ENCODE measurements at places on chromosomes 3 and 15.

DNA sequence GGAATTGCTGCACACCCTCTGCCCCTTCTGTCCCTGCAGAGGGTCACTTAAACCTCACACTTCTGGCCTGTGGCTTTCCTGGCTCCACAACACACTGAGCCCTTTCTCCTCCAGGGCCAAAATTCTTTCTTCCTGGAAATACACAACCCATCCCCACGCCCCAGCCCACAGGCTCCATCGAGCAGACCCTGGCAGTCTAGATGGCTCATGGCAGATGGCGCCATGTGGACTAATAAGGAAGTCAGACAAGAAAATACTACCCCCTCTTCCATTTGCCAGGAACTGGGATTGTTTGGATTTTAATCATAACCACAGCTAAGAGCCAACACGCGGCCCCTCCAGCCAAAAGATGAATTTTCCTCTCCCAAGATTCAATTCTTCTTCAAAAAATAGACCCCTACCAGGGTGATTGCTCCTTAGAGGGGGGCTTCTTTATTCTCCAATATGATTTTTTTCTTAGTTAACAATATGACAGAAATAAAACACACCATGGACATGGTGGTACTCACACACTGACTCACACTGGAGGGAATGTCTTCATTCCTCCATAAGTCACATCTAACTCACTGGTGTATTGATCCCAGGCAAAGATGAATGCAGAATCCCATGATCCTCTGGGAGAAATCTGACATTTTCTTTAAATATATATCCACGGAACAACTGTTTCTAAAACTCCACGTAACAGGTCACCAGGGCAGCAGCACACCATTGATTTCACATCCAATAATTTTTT lies 111.5 kb downstream of the NTRK3 start:
- no peak for DNase-seq

DNA sequence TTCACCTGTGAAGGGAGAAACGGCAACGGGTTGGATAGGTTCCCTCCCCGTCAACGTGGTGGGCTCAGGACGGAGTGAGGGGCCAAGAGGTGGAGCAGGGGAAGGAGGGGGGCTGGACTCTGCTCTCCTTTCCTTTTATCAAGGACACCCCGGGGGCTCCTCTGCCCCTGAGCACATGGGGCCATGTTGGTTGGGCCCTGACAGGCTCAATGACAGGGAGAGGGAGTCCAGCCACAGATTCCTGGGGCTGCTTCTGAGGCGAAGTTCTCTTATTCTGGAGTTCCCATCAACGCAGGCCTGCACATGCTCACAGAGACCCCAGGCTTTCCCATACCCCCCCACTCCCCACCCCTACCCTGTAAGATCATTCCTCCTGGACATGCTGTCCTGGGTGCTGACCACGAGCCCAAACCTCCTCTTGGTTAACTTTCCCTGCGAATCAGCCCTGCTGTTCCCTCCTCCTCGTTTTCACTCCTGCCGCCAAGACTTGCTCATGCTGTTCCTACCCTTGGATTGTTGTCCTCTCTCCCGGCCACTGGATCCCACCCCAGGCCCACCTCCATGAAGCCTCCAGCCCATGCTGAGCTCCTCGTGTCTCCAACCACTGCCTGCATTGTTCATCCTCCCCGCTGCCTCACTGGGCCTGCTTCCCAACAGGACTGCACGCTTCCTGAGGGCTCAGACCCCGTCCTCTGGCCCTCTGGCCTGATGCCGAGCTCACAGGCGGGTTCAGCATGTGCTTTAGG lies 61.2 kb downstream of the SENP2 start:
- DNase-seq = no peak

DNA sequence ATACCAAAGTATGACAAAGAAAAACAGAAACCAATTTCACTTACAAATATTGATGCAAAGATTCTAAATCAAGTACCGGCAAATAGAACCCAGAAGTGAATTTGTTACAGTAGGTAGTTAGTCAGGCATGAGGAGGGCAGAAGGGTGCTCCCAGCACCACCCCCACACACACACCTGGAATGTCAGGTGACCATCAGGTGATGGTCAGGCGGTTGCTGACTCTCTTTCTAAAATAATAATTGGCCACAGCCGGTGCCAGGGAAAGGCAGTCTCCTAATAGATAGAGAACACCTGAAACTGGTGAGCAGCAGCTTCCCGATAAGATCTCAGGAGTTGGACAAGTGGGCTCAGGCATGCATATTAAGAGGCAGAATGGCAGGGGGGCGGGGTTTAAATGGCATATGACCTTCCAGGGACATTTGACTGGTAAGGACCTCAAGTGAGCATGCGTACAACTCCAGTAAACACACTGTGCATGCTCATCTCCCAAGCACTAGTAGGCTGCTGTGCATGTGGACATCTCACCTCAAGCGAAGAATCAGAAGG lies 131.1 kb downstream of the ANO10 start:
- DNase-seq = no peak

GRCh38 chr3:21991061-21991460 lies 240.1 kb upstream of the ZNF385D start:
- no peak for DNase-seq

GRCh38 chr3:126618760-126619159 lies 36.2 kb downstream of the TXNRD3 start:
- DNase-seq = no peak

GRCh38 chr3:173733029-173733652 lies 335.6 kb downstream of the NLGN1 start:
- DNase-seq = no peak

GRCh38 chr3:61358364-61358763 lies 107.1 kb upstream of the FHIT start:
- no peak for DNase-seq

GRCh38 chr3:116444115-116444747 lies 1.1 kb downstream of the LSAMP start:
- no peak for DNase-seq

- no peak for DNase-seq
Measured at GRCh38 chr15:99749386-99749785, 16.1 kb upstream of the LYSMD4 start.

GRCh38 chr3:177830411-177830849 lies 633.1 kb upstream of the TBL1XR1 start:
- DNase-seq = no peak

GRCh38 chr3:133881939-133882825 lies 13.5 kb downstream of the RAB6B start:
- DNase-seq = no peak

DNA sequence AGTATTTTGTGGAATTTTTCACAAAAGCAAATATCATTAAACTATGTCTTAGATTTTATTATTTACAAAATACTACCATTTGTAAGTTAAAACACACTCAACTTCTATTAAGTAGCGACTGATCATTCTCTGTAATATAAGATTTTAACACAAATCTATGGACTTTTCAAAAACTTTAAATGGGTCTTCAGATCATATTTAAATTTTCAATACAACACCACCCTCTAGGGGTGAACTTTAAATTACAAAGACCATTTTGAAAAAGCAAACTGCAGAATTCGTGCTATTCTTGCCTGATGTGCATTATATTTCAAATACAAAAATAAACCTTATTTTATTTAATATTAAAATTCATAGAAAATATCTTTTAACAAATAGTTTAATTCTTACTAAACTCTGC lies 8.2 kb upstream of the VGLL4 start:
- DNase-seq = peak; percentile 56

GRCh38 chr3:149871855-149872254 lies 58.8 kb downstream of the RNF13 start:
- no peak for DNase-seq

GRCh38 chr3:126477061-126477380 lies 1.3 kb upstream of the ZXDC start:
- no peak for DNase-seq
